ENCODE measurements at places on chromosomes 7 and 10. TPM values are rescaled to one million over a fixed set of nuclear protein-coding genes. Genes with fewer than 3 reads are reported as not detected.

Gene GPNMB
- total RNA-seq: not detected

Gene MICALL2
- 72.6 TPM for total RNA-seq

Gene MYO1G
- 0.17 TPM for total RNA-seq

Gene DAGLB
- total RNA-seq: 34.5 TPM

Gene TSPAN13
- 27.6 TPM for total RNA-seq

DNA sequence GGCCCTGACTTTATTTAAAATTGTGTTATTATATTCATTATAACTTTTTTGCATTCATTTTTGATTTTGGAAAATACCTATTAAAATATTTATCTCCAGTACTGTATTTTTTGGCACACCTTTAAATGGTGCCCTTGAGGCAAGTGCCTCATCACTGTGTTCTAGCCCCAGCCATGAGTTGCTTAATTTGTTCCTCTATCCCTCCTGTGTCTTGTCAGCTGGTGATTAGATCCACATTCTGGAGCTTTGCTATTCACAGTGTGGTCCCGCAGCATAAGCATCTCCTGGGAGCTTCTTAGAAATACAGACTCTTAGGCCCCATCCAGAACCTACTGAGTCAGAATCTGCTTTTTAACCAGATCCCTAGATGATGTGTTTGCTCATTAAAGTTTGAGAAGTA lies 19.8 kb downstream of the AGK start:
- no peak for DNase-seq

GRCh38 chr7:146961617-146962016 lies 845.0 kb downstream of the CNTNAP2 start:
- DNase-seq: peak; percentile 57

DNA sequence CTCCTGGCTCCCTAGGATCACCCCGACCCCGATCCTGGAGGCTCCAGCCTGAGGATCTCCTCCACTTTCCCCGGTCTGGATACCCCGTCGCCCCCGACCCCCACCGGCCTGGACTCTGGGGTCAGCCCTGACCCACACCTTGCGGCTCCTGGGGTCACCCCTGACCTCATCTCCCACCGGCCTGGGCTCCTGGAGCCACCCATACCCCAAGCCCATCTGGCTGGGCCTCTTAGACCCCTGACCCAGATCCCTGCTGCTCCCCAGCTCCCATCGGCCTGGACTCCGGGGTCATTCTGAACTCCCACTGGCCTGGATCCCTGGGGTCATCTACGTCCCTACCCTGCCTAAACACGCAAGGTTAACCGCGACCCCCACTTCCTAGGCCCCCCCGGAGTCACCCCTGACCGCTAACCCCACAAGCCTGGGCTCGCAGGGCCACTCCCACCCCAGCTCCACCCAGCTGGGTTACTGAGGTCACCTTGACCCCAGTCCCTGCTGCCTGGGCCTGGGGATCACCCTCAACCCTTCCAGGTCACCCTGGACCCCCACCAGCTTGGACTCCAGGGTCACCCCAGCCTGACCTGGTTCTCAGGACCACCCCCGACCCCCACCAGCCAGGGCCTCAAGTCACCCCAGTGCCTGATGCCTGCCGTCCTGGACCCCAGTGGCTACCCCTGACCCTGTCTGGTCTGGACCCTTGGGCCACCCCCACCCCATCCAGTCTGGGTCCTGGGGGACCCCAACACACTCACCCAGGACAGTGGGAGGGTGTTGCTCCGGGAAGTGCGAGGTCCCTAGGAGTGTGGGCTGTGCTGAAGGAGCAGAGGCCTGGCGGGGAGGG lies 1.2 kb downstream of the FOXK1 start:
- DNase-seq: no peak

GRCh38 chr7:127413962-127414361 lies 21.5 kb upstream of the ZNF800 start:
- DNase-seq: no peak

DNA sequence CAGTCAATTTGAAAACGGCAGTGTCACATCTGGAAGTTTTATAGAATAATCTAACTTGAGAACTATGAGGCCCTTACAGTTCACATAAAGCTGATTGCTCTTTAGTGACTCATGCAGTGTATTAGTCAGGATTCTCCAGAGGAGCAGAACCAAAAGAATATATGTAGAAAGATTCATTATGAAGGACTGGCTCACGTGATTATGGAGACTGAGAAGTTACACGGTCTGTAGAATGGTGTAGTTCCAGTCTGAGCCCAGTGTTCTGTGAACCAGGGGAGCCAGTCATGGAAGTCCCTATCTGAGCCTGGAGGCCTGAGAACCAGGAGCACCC lies 21.5 kb downstream of the RBM33 start:
- DNase-seq: peak; percentile 78

DNA sequence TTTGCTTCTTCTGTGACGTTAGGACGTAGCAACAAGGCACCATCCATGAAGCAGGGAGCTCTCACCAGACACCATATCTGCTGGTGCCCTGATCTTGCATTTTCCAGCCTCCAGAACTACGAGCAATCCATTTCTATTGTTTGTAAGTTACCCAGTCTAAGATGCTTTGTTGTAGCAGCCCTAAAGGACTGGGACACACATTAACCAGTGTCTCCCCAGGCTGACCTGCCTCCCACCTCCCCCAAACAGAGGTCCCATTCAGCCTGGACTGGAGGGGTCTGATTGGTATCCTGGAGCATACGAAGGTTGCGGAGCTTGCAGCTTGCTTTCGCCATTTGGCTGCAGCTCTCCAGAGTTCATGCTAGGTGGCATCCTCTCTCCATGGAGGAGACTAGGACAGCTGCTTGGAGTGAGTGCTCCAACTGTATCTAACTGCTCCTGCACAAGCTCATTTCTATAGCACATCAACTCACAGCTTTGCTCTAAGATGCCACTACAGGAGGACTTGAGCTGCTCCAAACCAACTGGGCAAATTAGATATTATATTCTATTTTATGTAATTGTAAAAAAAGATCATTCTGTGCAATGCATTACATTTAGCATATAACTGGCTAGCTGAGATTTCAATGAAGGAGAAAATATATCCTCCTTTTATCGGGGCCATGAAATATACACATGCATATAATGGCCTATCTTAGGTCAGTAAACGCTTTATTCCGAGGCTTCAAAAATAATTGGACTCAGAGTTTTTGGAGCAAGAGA lies 8.0 kb upstream of the GRK5 start:
- peak; percentile 70 for DNase-seq

- DNase-seq: no peak
These were observed 88.8 kb upstream of the TNS3 start for GRCh38 chr7:47670729-47671128.

GRCh38 chr10:48529331-48529730 lies 75.5 kb downstream of the ARHGAP22 start:
- no peak for DNase-seq

DNA sequence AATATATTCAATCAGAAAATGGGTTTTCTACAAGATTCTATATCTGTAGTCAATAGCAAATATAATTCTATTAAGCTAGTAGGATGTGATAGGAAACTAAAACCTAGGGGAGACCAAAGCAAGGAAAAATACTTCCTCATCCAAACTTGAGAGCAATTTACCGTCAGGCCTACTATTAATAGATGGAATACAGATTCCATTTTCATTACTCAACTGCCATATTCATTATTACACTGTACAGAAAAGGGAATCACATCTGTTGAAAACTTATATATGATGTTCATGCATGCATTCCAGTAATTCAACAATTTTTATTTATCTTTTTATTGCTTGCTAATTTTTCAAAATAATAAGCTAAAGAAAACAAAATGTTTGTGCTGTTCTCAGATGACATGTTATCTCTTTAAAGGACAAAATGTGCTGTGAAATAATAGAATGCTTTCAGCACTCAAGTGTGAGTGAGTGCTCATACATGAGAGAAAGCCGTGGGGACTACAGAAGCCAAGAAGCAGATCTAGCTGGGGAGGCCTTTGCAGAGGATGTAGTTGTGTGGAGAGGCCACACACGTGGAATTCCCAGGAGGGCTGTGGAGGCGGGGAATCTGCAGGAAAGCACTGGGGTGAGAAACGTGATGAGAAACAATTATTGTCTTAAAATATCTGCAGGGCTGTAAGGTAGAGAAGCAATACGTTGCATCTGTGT lies 110.0 kb downstream of the EGFR start:
- no peak for DNase-seq

GRCh38 chr10:109914966-109915365 lies 8.3 kb downstream of the XPNPEP1 start:
- DNase-seq: peak; percentile 86

DNA sequence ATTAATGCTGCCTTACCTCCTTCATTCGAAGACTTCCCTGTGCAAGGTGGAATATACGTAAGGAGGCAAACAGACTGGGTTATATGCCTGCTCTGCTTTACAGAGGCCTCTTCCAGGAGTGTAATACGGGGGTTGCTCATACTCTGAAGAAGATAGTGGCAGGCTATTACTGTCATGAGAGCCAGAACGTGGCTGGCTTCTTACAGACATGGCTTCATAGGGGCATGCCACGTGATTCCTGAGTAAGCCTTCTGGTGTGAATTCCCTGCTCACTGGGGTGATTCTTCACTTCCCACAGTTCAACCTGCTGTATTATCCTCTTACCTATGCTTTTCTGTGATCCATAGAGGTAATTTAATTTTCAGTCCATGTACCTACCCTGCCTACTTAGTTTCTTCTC lies 141.8 kb downstream of the ST7 start:
- no peak for DNase-seq

GRCh38 chr7:129774359-129774758 lies 162.8 kb downstream of the NRF1 start:
- no peak for DNase-seq

DNA sequence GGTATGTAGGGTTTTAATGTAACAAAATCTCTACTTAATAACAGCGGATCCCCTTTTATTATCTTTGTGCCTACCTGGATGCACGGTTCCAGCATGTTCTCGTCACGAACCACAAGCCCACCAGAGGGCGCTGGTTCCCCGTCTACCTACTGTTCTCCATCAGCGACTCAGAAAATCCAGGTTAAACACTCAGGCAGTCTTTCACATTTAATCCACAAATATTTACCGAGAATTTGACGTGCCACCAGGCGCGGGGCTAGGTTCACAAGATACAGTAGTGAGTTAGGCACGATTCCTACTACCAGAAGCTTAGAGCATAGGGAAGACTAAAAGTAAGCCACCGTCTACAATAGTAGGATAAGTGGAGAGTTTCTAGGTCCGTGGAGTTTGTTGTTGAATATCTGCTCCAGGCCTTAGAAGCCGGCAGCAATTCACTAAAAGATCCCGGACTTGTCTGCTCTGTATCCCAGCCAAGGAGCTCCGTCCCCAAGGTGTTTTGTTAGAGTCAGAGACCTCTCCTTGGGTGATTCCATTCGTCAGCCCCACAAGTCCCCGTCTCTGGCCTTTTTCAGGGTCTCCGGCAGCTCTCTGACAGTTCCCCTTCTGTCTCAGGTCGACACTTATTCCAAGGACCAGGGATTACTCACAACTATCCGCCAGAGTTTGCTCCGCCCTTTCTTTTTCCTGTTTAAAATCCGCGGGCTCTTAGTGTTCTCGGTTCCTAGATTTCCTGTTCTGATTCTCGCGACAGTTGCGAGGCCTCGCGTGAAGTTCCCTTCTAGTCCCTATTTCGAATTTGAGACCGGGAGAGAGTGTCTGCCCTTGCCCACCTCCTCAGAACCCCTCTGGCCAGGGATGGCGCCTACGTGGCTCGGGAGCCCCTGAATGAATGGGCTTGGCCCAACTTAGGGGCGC lies 1.5 kb upstream of the KAZALD1 start:
- DNase-seq: peak; percentile 93

GRCh38 chr7:19984231-19984632 lies 210.8 kb upstream of the TMEM196 start:
- DNase-seq: peak; percentile 44

GRCh38 chr7:107721286-107721685 lies 22.7 kb upstream of the CBLL1 start:
- DNase-seq: no peak

- no peak for DNase-seq
These were observed 103.6 kb downstream of the AHR start for GRCh38 chr7:17401791-17402627.

DNA sequence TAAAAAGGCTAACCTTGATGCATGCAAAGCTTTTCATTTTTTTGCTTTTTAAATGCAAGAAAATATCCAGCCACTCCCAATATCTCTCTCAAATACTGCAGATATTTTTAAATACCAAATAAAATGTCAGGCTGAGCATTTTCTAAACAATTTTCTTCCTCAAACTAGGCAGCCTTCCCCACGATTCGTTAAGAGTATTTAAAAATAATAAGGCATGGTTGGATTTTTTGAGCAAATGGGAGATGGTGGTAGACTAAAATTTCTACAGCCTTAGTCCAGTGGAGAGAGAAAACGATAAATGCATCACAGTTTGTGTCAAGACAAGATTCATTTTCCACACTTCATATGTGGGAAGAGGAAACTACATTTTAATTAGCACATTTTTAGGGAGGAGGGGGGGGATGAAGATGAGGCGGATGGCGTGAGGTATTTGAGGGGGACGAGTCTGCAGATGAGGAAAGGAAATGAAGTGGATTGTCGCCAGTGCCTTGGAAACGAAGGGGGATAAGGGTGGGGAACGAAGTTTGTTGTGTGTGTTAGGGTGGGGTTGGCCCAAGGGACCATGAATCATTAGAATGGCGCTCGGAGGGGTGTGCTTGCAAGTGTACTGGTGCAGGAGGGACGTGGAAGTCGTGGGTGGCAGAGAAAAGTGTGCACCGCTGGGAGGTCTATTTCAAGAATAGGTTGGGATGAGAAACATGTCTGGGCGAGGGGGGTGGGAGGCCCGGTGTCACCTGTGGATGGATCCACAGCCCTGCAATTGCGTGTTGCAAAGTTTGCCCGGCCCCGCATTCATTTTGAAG lies 1.2 kb upstream of the ADD3 start:
- no peak for DNase-seq

DNA sequence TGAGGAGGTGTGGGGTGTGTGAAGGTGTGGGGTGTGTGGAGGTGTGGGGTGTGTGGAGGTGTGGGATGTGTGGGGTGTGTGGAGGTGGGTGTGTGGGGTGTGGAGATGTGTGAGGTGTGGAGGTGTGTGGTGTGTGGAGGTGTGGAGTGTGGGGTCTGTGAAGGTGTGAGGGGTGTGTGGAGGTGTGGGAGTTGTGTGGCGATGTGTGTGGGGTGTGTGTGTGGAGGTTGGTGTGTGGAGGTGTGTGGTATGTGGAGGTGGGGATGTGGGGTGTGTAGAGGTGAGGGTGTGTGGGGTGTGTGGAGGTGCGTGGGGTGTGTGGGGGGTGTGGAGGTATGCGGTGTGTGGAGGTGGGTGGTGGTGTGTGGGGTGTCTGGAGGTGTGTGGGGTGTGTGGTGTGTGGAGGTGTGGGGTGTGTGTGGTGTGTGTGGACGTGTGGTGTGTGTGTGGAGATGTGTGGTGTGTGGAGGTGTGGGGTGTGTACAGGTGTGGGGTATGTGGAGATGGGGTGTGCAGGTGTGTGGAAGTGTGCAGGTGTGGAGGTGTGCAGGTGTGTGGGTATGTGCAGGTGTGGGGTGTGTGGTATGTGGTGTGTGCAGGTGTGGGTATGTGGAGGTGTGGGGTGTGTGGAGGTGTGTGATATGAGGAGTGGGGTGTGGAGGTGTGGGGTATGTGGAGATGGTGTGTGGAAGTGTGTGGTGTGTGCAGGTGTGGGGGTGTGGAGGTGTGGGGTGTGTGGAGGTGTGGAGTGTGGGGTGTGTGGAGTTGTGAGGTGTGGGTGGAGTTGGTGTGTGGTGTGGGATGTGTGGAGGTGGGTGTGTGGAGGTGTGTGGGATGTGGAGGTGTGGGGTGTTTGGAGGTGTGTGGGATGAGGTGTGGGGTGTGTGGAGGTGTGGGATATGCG lies 34.5 kb downstream of the SPDYE17 start:
- no peak for DNase-seq

Data from PC-3 (cell line).